ENCODE measurements at places on chromosomes 2 and 18.

DNA sequence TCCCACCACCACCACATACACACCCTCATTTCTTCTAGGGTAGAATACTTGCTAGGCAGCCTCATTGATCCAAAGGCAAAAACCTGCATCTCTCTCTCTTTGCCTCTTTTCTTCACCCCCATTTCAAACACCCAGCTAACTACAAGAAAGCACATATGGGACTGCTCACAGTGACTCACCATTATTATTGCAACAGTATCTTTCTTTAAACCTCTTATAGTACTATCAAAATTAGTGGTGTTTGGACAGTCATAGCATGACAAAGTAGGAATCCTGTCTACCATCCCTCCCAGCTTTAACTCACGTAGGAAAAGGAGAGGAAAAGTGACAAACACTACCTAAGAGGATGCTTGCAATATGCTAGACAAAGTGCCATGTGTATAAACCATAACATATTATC, 422.5 kb upstream of the CRIM1 start:
- DNase-seq = no peak

- DNase-seq = no peak
Measured at GRCh38 chr18:8724452-8724851, 19.1 kb downstream of the MTCL1 start.

- no peak for DNase-seq
Measured at GRCh38 chr2:39265315-39265714, 21.5 kb upstream of the CDKL4 start.

DNA sequence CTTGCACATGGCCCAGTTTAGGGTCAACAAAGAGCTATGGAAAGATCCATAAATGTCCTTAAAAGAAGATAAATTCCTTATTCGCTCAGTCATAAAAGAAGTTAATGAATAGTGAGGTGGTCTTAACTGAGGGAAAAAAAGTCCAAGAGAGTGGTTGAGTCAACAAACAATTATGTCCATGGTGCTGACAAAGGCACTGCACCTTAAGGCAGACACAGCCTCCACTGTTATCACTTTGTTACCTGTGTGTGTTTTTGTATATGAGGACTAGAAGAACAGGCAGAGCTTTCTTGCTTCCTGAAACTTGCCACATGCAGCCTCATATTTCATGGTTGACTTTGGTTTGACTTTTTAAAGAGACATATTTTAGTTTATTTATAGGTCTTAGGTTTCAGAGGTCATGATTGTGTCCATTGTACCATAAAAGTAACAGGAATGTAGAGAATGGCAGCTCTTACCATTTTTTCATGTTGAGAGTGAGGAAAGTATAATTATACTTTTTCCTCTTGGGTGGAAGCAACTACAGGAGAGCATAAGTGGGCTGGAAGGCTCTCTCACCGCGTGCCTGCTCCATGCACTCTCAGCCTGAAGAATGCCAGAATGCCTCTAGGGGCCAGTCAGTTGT, 93.6 kb downstream of the XRCC5 start:
- no peak for DNase-seq

DNA sequence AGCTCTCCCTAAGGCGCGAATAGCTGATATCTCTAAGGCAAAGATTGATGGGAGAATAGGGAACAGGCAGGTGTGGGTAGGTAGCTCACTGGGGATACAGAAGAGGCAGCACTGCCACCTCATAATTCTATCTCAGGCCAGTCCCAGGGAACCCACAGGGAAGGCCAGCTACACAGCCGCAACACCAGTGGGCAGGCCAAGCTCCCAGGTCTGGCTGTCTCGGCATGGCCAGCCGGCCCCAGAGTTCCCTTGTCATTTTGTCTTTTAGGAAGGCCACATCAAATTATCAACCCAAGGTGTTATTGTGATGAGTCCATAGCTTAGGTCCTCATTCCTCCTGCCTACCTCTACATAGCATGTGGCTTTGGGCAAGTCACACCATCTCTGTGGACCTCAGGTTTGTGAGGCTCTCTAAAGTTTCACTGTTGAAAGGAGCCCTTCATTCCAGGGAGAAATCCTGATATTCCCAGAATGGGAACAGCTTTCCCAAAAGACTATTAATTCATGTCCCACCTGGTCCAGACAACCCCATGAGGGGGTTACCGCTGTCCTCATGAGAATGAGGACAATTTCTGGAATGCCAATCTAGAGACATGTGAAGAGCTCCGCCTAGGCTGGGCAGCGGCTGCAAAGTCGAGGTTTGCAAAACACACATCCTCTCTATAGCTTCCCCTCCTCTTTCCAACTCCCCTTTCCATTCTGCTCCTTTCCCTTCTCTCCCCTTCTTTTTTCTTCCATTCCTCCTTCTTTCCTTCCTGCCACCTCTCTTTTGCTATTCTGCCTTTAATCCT, 287.1 kb upstream of the ID2 start:
- DNase-seq = no peak

GRCh38 chr2:46001741-46002506, 295.3 kb upstream of the EPAS1 start:
- no peak for DNase-seq

GRCh38 chr2:242063436-242063835, 193.9 kb downstream of the RTP5 start:
- DNase-seq = no peak

DNA sequence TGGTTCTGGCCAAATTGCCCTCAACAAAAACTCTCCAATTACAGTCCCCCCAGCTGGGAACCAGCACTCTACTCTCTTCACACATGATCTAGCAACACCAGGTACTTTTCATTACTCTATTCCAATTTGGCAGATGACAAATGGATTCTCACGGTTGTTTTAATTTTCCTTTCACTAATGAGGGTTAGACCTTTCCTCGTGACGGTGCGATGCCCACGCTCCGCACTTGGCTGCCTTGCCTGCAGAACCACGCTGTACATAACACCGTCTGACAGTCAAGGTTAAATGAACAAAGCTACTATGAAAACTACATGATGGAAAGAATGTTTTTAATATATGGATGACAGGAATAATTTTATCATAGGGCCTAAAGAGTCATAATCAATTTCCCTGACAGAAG, 141.5 kb downstream of the FBXO15 start:
- no peak for DNase-seq

DNA sequence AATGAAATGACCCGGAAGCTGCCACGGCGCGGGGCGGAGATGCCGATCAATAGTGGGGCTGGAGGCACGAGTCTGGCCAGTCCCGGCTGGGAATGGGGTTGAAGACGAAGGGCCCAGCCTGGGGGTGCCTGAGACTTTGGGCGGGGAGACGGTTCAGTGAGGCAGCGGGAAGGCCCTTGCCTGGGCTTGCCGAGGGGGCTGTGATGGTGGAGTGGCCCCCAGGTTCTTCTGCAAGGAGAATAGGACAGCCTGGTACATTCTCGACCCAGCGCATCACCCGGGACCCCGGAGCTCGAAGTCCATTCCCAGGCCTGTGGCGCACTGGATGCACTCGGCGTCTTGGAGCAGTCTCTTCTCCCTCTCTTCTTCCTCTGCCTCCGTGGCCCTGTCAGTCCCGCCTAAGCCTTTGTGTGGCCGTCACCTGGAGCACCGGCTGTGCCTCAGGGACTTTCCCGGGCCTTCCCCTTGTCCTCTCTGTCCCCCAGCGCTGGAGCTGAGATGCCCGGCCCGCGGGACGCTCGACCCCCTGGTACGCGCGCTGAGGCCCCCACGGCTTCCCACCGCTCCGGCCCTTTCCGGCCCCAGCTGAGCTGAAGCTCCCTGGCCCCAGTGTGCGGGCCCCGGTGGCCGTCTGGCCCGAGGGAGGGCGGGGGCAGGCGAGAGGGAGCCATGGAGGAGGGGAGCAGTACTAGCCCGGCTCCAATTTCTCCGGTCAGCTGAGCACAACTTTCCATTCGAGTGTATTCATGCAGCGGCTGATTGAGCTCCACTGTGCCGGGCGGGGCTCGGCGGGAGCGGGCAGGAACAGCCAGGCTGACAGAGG, 8.0 kb downstream of the SIX3 start:
- no peak for DNase-seq

DNA sequence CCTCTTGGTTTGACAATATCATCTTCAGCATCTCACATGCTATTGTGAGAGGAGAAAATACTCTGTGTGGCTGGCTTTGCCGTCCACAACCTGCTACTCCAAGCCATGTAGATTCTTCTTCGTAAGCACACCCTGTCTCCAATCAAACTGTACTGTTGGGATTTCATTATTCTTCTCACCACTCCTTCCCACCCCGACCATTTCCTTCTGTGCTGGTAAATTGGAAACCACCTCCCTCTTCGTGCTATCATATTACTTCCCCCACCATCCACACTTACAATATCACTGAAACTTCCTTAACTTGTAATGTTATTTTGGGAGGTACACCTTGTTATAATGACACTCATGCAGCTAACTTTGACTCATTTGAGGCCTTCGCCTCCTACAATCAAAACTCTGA, 3.2 kb upstream of the AGXT start:
- no peak for DNase-seq

DNA sequence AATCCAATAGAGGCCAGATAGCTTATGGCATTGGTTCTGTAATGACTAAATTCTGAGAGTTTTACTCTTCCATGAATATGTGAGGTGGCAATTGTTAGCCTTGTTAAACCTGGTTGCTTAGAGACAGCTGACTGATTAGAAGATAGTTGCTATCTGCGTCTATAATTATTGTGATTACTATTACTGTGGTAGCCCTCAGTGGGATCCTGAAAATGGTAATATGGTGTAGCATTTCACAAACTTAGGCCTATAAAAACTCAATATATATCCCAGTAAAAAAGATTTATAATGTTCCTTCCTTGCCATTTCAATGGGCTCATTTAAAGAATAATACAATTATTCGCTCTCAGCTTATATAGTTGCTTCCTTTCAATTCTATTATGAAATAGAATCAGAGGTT, 405.8 kb upstream of the CDH2 start:
- DNase-seq = peak; percentile 87

GRCh38 chr18:5155218-5155906, 41.7 kb downstream of the AKAIN1 start:
- no peak for DNase-seq

- DNase-seq = no peak
Measured at GRCh38 chr2:74658516-74658915, 4.5 kb downstream of the SEMA4F start.

DNA sequence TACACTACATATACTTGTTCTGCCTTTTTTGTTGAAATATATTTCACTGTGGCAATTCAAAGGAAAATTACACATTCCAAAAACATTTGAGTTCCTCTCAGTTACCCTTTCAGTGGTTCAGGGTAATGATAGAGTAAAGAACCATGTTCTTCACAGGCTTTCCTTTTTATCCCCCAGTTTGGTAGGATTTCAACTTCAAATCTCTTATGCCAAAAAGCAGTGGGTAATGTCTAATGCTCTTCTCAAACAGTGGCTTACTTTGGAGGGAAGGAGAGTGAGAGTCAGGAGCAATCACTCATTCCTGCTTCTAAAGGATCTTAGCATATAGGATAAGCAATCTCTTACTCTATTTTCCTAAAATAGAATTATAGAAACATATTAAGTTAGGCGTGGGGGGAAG, 290.6 kb downstream of the ZEB2 start:
- no peak for DNase-seq

DNA sequence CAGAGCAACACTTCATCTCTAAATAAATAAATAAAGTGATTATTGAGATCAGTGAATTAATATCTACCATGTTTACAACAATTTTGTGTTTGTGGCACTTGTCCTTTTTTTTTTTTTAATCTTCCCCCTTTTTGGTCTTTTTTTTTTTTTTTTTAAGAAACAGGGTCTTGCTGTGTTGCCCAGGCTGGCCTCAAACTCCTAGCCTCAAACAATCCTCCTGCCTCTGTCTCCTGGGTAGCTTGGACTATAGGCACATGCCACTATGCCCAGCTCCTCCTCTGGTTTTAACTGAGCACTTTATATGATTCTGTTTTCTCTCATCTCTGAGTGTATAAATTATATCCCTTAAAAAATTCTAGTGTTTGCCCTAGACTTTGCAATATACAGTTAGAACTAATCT, 30.3 kb downstream of the SLC4A5 start:
- DNase-seq = no peak

DNA sequence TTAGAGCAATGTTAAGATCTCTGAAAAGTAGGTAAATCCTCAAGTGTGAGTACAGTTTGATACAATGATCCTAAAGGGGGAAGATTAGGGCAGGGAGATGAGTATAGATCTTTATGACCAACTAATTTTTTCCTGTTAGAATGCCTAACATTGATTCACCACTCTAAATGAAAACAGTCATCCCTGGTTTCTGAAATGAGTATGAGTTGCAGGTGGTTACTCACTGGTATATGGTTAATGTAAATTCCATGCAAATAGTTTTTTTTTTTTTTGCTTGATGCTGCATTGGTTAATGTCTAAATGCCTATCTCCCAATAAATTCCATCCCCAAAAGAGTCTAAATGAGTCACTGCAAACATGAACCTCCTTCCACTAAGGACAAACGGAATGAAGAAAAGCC, 55.0 kb upstream of the SERPINB2 start:
- DNase-seq = no peak

- DNase-seq = no peak
Measured at GRCh38 chr2:212001325-212001724, 537.3 kb downstream of the ERBB4 start.

DNA sequence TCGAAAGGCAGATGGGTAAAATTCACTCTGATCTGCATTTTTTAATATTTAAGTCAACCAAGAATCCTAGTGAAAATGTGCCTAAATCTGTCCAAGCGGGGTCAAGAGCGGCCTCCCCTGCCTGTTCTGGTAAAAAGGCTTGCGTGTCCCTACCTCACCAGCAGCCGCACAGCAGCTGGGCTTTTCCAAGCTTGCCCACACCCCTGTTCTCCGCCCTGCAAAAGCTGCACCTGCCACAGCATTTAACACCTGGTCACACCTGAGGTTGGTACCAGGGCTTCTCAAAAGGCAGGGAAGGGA, 25.8 kb upstream of the TMEM182 start:
- DNase-seq = no peak

Data from NCI-H1930 (cell line).